ENCODE measurements at places on chromosomes 11 and 22.

GRCh38 chr22:37896181-37896592, 9.9 kb upstream of the MICALL1 start:
- no peak for DNase-seq

- DNase-seq: no peak
These were observed 873 bp downstream of the OTOG start for GRCh38 chr11:17547932-17548331.

GRCh38 chr11:134761926-134762247, 349.8 kb upstream of the B3GAT1 start:
- DNase-seq: no peak

DNA sequence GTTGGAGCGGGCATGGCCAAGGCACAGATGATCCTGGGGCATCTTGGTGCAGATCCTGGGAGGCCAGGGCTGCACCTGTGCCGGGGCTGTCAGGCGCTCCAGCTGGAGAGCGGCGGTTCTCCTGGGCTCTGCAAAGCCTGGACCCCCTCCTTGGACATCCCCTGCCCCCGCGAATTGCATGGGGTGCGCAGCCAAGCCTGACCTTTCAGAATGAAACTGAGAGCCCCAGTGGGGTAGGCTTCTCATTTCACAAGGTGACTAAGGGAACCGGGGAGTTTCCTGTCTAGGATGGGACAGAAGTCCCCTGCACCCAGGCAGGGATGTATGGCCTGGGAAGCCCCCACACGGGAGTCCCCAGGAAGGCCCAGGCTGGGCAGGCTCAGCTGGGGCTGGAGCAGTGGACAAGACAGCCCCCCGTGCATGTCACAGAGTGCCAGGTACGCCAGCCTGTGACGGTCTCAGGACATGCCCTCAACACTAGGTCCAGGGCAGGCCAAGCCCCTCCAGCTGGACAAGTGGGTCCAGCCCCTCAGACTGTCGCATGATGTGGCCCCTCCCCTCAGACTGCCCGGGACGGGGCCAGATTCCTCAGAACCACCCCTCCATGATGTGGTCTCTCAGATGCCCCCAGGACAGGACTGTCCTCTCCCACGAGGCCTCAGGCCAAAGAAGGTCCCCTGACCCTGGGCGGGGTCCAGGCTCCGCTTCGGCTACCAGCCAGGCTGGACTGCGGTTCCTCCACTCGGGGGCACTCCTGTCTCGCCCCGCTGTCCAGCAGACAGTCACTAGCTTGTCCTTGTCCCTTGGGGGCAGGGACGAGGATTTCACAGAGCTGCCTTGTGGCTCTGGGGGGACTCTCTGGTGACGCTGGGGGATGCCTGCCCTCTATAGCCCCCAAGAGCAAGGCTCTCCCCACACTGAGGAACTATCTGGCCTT, 2.3 kb downstream of the LSP1 start:
- no peak for DNase-seq

GRCh38 chr22:22040472-22040871, 57.9 kb upstream of the TOP3B start:
- no peak for DNase-seq
